ENCODE measurements at places on chromosomes 12 and 14. TPM values are rescaled to one million over a fixed set of nuclear protein-coding genes. Genes with fewer than 3 reads are reported as not detected.

The TAS2R46 gene
- total RNA-seq = 1.6 TPM

GRCh38 chr14:67547224-67547780 lies 14.2 kb downstream of the PLEKHH1 start:
- DNase-seq = no peak

DNA sequence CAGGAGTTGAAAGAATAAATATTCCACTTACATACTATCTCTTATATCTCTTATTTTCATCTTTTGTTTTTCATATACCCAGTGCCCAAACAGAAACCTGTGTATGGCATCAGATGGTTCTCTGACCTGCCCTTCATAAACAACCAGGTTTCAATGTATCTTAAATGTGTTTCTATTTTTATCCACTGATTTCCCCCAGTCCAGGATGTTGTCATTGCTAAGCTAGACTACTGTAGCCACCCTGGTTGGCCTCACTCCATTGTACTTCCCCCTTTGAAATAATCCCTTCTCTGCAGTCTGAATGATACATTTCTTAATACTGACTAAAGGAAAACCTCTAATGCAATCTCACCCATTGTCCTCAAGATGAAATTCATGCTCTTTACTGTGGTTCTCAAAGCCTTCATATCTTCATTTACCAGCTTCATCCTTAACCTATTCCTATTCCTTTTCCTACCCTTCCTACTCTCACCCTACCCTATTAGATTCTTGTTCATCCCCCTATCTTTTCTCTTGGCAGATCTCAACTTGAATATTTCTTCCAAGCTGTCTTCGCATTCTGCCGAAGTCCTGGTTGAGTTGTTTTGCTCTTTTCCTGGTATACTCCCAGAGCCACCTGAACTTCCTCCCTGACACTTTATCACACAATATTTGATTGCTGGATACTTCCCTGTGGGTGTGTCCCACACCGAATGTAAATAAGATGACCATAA lies 312.4 kb downstream of the FOXG1 start:
- DNase-seq = no peak

GRCh38 chr12:65962036-65962430 lies 137.8 kb downstream of the HMGA2 start:
- DNase-seq = no peak

DNA sequence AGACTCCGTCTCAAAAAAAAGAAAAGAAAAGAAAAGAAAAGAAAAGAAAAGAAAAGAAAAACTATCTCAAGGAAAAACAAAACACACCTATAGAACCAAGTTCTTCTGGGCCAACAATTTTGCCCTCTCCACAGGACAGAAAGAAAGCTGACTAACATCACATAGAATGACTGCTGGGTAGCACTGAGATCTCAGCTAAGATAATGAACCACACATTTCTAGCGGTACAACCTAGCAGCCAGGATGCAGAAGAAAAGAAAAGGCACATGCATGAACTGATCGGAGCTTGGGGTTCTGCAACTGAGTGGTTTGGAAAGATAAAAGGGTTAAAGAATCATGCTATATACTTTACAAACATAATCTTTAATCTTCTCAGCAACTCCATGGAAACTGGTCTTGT lies 19.5 kb downstream of the TMED10 start:
- no peak for DNase-seq

DNA sequence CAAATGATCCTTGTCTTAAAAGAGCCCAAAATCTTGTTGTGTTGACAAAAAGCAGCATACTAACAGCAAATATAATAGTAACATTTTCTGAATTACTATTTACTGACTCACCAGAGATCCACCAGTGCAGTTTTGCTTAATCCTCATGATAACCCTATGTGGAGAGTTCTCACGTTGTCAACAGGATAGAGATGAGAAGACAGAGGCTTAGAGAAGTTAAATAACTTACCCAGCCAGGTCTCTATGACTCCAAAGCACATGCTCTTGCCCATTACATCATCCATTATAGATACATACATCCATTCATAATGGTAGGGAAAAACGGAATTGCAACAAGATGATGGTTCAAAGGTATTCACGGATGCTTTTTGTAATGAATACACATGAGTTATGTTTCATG lies 111.9 kb downstream of the PAX9 start:
- no peak for DNase-seq

DNA sequence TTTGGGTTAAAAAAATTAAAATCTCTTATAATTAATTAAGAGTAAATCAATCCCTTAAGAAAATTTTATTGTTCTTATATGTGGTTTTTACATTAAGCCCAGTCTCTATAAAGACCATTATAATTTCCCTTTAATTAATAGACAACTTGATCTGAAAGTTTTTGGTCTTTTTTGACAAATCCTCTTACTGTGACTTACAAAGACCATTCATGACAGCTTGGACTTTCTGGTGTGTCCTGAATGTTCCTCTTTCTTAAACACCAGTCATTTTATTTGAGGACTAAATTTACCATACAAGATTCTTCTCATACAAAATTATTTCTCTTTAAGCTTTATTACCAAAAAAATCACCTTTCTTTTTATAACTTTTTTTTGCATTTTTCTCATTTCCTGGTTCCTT lies 368.3 kb downstream of the ADGRD1 start:
- no peak for DNase-seq

- peak; percentile 59 for DNase-seq
These were observed 98.7 kb downstream of the INSM2 start for GRCh38 chr14:35632676-35633075.

DNA sequence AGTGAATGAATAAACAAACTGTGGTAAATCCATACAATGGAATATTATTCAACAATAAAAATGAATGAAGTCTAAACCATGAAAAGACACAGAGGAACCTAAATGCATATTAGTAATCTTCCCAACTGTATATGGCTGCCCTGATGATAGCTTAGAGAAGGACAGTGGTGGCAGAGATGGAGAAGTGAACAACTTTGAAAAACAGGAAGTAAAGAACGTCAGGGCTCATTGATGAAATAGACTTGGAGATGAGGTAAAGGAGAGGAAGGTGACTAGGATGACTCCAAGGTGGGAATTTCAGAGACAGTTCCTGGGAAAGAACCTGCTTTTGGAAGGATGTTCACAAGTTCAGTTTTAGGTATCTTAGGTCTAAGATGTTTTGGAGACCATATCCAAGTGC lies 36.3 kb upstream of the NT5DC3 start:
- no peak for DNase-seq

DNA sequence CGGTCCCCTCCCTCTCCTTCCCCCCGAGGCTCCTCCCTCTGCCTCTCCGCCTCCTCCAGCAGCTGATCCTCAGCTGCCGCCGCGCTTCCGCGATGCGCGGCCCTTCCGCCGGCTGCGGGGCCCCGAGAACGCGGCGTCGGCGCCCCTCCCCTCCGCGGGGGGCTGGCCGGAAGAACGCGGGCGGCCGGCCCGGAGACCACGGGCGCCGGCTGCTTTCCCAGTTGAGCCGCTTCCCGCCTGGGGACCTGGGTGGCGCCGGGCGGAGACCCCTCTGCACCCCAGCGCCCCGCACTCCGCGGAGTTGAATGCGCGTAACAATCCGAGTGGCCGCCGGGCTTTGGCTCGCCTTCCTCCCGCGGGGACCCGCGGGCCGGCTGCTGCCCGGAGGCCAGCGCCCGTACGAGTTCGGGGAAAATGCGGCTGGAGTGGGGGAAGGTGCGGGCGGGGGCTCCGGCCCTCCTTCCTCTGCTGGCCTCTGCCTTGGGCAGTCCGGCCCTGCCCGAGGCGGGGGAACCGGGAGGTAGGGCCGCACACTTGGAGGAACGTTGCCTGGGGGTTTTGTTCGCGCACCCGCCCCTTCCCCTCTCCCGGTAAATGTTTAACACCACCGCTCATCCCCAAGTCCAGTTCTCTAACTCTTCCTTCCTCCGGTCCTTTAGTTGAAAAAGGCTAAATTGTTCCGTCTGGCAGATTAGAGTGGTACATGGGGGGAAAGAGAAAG lies 393 bp upstream of the DCAF5 start:
- peak; percentile 93 for DNase-seq

- no peak for DNase-seq
These were observed 124.0 kb downstream of the SPTSSA start for GRCh38 chr14:34338056-34338455.

- DNase-seq = no peak
These were observed 45.6 kb upstream of the SMCO2 start for GRCh38 chr12:27400856-27401354.

The OR6C2 gene
- 0.14 TPM for total RNA-seq

The SLC38A4 gene
- 0.74 TPM for total RNA-seq

DNA sequence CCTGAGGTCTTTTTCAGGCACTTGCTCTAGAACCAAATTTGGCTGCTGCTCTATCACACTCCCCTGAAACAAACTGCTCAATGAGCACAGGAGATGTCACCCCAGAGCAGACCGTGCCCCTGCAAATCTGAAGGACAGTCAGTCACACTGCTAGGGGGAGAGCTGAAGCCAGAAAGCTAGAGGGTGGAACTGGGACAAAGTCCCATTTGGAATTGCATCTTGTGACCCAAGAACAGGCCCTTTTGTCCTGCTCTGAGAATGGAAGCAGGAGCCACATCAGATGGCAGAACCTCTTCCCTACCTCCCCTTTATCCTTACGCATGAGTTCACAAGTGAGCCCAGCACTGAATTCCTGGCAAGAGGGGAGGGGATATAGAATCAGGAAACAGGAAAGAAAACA lies 64.7 kb downstream of the MAP3K9 start:
- no peak for DNase-seq

The SIX6 gene
- total RNA-seq = not detected

- DNase-seq = no peak
These were observed 31.9 kb downstream of the SERPINA3 start for GRCh38 chr14:94644102-94644535.

- DNase-seq = peak; percentile 98
These were observed 44.0 kb downstream of the RBMS2 start for GRCh38 chr12:56565510-56566101.

DNA sequence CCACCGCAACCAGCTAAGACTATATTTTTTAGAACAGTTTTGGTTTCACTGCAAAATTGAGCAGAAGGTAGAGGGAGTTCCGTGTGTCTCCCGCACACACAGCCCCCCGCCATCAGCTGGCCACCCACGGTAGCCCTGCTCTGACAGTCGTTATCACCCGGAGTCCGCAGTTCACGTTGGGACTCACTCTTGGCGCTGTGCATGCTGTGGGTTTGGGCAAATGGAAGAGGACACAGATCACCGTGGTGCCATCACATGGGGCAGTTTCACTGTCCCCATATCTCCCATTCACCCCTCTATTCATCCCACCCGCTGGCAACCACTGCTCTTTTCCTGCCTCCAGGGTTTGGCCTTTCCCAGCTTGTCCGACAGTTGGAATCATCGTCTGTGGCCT lies 31.8 kb upstream of the ULK1 start:
- no peak for DNase-seq

- no peak for DNase-seq
These were observed 13.9 kb downstream of the RAB15 start for GRCh38 chr14:64958201-64958600.

DNA sequence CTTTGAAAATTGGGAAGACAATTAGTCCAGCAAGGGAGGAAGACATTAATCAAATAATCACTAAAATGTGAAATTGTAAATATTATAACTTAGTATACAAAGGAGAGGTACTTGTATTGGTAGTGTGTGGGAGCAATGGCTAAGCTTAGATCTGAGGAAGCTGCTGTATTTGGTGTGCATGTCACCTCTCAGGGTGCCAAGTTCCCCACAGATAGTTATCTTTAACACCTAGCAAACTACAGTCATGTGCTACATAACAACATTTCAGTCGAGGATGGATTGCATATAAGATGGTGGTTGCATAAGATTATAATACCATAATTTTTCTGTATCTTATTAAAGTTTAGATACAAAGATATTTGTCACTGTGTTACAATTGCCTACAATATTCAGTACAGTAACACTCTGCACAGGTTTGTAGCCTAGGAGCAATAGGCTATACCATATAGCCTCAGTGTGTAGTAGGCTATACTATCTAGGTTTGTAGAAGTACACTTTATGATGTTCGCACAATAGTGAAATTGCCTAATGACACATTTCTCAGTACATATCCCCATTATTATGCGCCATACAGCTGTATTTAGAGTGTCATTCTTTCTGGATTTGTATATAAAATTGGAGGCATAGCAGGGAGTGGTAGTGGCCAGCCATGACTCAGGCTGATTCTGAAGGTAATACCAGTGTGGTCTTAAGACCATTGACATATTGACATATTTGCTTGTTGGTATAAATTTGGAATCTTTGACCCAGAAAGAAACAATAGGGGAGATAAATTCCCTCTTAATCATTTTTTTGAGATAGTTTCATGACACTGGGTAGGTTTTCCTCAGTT lies 55.8 kb downstream of the RAD51B start:
- DNase-seq = no peak

The EML5 gene
- 2.1 TPM for total RNA-seq

The LBHD2 gene
- not detected for total RNA-seq

The PSME2 gene
- 89.1 TPM for total RNA-seq

- no peak for DNase-seq
These were observed 9.6 kb downstream of the PRKAG1 start for GRCh38 chr12:49008943-49009342.

DNA sequence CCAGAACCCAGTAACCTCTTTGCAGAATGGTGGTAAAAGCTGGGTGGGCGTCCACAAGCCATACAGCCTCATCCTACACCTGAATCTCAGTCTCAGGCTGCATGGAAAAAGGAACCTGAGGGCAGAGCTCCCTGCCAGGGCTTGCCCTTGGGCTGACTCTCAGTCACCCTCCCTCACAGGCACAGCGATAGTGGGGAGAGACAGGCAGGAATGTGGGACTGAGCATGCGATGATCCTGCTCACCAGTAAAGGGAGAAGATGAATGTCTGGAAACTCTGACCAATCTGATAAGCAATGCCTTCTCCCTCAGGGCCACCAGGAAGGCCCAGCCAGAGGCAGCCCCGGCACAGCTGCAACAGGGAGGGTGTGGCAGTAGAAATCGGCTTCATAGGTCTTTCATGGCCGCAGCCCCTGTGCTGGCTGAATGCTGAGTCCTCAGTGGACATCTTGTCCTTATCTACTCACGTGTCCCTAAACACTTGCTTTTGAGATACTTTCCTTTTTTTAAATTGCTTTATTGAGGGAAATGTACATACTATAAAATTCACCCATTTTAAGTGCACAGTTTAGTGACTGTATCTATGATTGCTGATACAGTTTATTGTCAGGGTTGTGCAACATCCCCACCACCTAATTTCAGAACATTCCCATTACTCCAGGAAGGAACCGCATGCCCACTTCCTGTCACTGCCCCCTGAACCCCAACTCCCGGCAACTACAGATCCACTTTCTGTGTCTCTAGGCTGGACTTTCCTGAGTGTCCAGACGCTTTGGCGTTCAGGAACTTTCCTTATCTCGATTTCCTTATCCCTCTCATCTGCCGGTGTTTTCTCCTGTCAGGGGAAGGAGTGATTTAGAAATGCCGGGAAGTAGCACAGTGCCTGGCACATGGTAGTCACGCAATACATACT lies 258.1 kb downstream of the PCNX1 start:
- no peak for DNase-seq

GRCh38 chr14:24944800-24945199 lies 105.1 kb downstream of the STXBP6 start:
- DNase-seq = peak; percentile 32

All from lung (tissue), 17 donors.